Stimulated activated CD4-positive, alpha-beta T cell treated with anti-CD3 and anti-CD28 coated beads, Interleukin-2, amount 100 ng/mL, for 48 hours (primary cell): ENCODE measurements at places on chromosomes 1 and 21.

- no peak for DNase-seq
Measured at GRCh38 chr1:36225283-36225899, 1.1 kb downstream of the THRAP3 start.

- DNase-seq = no peak
Measured at GRCh38 chr1:112625696-112626095, 6.1 kb downstream of the CAPZA1 start.

DNA sequence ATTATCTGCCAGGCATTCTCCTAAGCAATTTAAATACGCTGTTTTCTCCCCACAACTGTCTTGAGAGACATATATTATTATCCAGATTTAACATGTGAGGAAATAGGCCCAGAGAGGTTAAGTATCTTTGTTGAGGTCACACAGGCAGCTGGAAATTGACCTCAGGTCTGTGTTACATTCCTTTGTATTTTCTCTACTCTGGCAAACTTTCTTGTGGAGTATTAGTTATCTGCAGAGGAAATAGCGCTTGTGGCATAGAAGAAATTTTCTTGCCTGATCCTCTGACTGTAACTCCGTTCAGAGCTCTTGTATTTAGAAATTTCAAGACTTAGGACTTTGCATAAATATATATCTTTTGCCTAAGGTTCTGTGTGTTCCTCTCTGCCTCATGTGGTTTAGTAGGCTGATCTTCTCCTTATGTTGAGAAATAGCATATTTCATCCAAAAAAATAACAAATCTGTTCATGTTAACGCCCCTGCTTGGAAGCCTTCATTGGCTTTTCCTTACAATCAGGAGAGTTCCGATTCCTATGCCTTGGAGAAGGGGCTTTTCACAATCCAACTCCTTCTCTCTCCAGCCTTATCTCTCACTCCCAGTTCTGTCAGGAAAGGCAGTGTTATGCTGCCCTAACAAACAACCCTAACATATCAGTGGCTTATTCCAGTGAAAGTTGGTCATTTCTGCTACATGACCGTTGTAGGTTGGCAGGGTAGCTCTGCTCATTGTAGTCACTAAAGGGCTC is 2.5 kb upstream of the JUN start:
- no peak for DNase-seq

DNA sequence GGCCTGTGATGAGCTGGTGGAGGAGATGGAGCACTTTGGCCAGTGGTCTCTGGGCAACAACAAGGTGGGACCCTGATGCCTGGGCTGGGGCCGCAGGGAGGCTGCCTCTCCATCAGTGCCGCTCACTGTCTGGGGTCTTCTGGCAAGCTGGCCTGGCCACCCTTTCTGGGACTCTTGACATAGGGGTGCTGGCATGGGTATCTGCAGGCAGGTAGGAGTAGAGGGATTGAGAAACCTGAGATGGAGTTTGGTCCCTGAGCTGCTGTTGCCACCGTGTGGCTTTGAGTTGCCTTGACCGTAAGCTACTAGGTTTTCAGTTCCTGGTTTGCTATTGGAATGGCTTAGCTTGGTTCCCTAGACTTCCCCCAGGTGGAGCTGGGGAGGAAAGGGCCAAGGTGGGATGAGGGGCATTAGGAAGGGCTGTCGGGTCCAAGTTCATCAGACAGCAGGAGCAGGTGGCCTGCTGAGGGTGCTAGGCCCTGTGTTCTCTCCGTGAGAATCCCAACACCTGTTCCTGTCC is 13.2 kb upstream of the MFN2 start:
- no peak for DNase-seq

DNA sequence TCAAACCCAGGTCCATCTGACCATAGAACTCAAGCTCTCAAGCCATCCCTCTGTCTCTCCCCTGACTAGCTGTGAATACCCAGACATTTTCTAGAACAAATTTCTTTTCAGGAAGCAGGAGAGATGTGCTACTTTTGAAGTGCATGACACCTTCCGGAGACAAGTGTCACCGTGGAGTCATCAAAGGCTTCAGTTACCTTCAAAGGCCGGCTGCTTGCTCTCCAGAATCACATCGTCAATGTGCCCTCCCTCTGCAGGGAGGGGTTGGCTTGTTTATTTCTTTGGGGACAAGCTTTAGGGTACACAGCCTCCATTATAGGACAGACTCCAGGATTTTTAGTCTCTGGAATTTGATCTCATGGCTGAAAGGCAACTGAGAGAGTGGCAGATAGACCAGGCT is 37.7 kb upstream of the IGSF21 start:
- DNase-seq = no peak

DNA sequence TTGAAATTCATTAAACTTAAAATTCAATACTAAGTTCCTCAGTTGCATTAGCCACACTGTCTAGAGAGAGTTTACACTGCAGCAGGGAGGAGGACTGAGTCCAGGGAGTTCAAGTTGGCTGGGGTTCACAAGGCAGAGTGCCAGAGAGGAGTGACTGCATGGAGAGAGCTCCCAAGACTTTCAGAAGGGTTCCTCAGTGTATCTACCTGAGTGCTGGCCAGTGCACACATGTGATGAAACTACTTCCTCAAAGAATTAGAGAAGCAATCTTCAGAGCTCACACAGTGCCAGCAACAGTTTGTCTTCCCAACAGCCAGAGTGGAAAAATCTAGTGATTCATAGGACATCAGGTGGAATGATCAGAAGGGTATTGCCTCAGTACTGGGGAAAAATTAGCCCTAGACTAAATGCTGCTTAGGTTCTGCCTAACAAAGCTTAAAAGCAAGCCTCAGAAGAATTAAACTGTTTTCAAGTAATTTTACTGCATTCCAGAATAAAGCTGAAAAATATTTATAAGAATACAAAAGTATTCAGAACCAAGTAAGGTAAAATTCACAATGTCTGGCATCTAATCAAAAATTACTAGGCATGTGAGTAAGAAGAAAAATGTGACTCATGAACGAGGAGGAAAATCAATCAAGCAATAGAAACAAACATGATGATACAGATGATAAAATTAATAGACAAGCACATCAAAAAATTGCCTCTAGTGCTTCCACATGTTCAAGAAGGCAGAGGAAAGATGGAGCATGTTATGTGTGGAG is 10.4 kb upstream of the WNT3A start:
- DNase-seq = no peak

GRCh38 chr21:37525810-37526209 is 159.2 kb downstream of the DYRK1A start:
- no peak for DNase-seq

DNA sequence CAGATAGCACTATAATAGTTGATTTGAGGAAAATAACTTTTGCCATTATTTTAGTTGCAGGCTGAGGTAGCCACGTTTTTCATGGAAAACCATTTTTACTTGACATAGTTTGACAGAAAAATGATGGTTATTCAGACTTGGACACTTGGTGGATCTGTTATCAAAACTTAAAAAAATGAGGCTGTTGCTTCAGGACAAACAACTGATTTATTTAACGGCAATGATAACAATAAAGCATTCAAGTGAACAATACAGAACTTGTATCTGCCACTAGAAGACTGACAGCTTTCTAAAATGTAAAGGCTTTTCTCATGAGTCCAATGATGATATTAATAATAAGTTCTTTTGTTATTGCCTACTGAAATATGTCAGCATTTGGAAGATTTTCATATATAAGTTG is 322.9 kb downstream of the BRINP3 start:
- no peak for DNase-seq
